ENCODE measurements at places on chromosomes 1 and 21.

GRCh38 chr1:233252441-233252840 lies 43.1 kb downstream of the PCNX2 start:
- DNase-seq = no peak

- peak; percentile 87 for DNase-seq
Measured at GRCh38 chr1:115771847-115772457, 3.4 kb upstream of the CASQ2 start.

GRCh38 chr1:18140411-18140810 lies 32.8 kb downstream of the IGSF21 start:
- DNase-seq = no peak

DNA sequence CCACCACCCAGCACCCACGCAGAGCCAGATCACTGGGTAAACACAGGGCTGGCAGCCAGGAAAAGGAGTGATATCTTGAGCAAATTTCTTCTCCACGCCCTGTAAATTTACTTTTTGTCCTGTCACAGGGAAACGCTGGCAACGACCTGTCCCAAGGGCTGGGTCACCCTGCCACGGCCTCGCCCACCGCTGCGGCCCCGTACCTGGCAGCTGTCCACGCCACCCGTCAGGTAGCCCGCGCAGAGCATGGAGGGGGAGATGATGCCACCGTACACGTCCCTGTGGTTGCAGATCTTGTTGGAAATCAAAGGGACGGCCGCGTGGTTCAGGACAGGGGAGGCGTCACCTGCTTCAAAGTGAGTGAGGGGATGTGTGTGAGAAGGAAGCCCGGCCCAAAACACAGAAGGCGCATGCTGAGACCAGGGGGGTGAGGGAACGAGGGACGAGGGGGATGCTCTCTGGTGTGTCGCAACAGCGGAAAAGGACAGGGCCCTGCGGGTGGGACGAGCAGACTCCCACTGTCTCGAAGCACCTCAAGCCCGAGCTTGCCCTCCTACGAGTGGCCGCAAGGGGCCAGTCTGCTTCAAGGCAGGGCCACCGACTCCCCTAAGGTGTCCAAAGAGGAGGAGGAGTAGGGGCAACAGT lies 10.1 kb upstream of the TFF1 start:
- no peak for DNase-seq

- peak; percentile 49 for DNase-seq
Measured at GRCh38 chr1:248924696-248925532, 18.9 kb downstream of the PGBD2 start.

- DNase-seq = no peak
Measured at GRCh38 chr1:214103778-214104177, 116.0 kb downstream of the PROX1 start.

DNA sequence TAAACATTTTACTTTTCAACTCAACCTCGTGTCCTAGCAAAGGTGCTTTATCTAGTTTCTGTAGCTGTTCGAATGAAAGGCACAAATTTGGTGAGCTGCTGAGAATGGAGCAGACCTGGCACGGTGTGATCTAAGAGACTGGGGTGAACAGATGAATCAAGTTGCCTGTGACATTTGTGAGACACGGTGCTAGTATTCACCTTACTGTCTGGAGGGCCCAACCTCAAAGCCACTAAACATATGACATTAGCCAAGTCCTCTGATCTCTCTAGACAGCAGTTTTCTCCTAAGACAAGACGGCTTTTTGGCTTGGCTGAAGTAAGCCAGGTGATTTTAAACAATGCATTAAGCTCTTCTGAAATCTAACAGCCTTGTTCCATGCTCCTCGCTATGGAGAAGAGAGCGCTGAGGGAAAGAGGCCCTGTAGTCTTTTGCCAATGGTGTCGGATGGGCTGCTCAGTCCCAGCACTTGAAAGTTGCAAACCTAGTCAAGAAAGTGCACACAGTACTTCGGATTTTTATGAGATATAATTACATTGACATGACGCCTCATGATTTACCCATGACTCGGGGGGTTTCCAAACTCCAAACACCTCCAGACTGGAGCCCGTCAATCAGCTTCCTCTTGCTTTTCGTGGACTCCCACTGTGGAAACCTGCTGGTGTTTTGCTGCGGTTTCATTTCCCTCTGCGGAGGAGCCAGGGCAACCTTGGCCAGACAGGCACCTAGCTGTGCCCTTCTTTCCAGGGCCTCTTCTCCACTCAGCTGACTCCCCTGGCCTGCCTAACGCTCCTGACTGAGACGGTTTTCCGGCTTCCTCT lies 794 bp upstream of the TOR3A start:
- no peak for DNase-seq

- peak; percentile 92 for DNase-seq
Measured at GRCh38 chr1:26692211-26692792, 3.5 kb upstream of the ARID1A start.

- DNase-seq = no peak
Measured at GRCh38 chr1:119160409-119160808, 20.0 kb upstream of the WARS2 start.

GRCh38 chr1:210340841-210341240 lies 12.1 kb downstream of the HHAT start:
- no peak for DNase-seq

GRCh38 chr1:214660900-214661299 lies 57.9 kb downstream of the CENPF start:
- DNase-seq = peak; percentile 90

GRCh38 chr1:109140392-109140791 lies 26.5 kb downstream of the ELAPOR1 start:
- no peak for DNase-seq

GRCh38 chr1:112807999-112808398 lies 92.9 kb upstream of the PPM1J start:
- no peak for DNase-seq

DNA sequence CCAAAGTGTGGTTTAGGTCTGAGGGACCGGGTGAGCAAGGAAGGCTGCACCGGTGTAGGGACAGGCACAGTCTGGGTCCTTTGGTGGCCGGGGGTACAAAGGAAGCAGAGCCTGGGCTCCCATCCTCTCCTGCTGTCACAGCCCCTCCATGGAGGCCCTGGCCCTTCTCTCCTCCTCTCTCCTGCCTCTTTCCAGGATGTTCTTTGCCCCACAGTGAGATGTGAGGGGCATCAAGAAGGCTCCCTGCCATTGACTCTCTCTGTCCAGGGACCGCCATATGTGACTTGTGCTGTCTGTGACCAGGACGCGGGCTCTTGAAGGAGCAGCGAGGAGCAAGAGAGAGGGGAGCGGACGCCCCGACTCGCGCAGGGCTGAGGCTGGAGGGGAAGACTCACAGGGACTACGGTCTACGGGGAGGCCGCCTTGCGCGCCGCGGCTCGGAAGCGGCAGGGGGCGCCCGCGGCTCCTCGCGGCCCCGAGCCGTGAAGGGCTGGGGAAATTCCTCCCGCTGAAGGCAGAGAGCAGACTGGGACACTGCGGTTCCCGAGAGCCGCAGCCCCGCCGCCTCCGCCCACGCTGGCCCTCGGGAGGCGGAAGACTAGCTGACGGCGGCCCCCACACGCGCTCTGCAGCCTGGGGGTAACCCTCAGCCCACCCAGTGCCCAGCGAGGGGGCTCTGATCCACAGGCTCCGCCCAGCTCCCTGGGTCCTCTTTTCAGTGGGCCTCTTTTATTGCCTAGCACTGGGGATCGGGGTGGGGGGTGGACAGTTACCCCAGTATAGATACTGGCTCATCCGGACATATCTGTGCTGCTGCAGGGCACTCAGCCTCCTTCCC lies 40.8 kb downstream of the MAB21L3 start:
- peak; percentile 44 for DNase-seq

DNA sequence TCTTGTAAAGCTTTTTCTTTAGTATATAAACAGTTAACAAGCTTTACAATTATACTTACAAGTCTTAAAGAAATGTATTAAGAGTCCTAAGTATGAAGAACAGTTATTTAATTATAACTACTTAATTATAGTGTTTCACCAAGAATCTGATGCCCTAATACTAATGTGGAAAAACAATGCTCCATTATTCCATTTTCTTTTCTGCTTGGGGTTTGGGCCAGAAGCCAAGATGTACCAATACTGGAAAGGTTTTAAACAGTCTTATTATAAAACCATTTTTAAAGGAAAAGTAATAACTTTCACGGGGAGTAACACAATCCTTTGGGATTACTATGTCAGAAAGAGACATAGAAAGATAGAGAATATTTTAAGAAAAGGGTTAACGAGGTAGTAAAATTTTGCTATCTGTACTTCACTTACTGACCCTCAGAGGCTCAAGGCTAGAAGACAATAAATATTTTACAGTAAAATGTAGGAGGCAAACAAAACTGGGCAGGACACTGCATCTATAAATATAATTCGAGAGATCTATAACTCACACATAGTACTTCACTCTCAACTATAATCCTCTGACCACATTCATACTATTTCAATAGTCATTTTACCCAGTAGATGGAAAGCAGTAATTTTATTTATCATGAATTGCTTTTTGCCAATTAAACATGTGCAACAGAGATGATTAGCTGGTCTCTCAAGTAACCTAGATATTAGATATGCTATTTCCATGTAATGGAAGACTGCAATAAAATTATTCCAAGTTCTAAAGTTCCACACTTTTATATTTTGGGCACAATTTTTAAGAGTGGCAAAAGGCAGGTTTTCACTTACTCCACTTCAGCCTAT lies 63.9 kb downstream of the LTN1 start:
- DNase-seq = no peak

GRCh38 chr1:186291271-186291670 lies 83.8 kb downstream of the TPR start:
- no peak for DNase-seq

DNA sequence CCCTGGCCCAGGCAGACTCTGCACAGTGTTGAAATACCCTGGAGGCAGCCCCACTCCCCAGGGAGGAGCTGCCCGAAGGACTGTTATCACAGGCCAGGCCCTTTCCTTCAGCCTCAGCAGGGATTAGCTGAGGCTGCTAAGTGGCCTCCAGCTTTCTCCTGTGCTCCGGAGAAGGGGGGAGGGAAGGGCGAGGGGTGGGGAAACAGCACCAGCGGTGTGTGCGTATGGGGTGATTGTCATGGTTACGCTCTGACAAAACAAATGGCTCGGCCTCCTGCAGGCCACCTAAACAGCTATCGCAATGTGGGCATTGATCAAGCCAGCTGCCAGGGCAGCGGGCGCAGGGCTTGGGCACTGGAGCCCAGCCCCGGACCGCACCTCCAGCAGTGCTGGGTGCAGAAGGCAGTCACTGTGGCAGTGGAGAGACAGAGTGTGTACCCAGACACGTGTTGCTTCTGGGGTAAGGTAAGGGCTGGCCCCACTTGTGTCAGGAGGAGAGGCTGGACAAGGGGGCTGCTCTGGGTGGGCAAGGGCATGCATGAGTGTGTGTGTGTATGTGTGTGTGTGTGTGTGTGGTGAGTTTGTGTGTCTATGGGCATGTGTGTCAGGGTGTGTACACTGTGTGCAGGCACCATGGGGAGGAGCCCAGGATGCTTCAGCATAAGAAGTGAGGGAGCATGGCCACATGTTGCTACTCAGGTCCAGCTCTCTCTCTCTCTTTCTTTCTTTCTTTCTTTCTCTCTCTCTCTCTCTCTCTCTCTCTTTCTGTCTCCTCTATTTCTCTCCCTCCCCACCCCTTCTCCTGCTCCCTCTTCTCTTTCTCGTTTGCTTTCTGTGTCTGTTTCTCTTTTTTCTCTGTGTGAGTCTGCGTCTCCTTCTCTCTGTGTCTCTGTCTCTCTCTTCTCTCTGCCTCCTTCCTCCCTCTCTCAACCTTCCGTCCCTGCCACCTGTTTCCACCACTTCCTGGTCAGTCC lies at the start of gene VWA5B1:
Gene VWA5B1, plus strand, starts transcription at position 252 of the 974 bp plus-strand sequence. CDS start 19,727 bp downstream, outside the sequence.
- no peak for DNase-seq

- no peak for DNase-seq
Measured at GRCh38 chr1:205449254-205449749, 6.5 kb downstream of the BLACAT1 start.

- peak; percentile 50 for DNase-seq
Measured at GRCh38 chr1:200150721-200151120, 123.2 kb downstream of the NR5A2 start.

- no peak for DNase-seq
Measured at GRCh38 chr21:45111703-45112102, 37.3 kb downstream of the ADARB1 start.

DNA sequence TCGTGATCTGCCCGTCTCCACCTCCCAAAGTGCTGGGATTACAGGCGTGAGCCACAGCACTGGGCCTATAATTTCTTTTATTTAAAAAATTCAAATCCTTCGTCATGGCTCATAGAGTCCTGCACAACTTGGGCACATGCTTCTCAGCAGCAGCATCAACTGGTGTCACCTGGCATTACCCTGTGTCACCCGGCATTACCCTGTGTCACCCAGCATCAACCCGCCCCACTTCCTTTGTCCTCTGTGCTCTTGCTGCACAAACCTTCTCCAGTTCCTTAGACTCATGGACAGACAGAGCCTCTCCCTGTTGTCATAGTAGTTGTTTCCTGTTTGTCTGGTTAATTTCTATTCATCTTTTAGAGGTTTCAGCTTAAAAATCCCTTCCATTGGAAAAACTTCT lies 121.2 kb upstream of the SERBP1 start:
- no peak for DNase-seq

DNA sequence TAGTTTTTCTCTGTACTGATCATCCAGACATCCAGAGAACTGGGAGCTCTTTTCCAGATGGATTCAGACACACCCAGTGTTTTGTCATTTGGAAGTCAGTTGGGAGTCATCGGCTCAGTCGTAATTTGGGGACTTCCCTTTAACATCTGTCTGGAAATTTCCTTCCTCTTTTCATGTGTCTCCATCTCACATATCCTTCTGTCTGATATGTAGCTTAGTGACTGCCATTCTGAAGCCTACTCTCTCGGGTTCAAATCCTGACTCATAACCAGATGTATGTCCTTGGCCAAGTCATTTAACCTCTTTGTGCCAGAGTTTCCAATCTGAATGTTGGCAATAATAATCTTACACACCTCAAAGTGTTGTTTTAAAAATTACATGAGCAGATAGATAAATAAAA lies 3.0 kb downstream of the MORC3 start:
- DNase-seq = no peak

GRCh38 chr1:191025896-191026642 lies 548.4 kb upstream of the BRINP3 start:
- no peak for DNase-seq

- DNase-seq = no peak
Measured at GRCh38 chr1:248621770-248622169, 13.1 kb downstream of the OR2T11 start.

DNA sequence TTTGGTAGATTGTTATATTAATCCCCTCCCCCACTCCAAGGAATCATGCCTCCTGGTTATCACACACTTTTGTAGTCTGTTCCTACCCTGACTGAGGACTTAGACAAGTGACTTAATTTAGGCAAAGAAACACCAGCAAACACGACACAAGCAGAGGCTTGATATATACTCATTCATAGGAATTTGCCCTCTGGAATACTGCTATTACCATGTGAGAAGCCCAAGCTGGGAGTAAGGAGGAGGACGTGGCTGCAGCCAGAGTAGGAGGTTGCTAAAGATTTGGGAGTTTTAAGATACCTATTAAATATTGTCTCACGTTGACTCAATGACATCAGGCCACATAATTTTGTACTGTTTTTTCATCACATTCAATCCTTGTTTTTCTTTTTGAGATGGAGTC lies 100.2 kb downstream of the LRRC53 start:
- no peak for DNase-seq

DNA sequence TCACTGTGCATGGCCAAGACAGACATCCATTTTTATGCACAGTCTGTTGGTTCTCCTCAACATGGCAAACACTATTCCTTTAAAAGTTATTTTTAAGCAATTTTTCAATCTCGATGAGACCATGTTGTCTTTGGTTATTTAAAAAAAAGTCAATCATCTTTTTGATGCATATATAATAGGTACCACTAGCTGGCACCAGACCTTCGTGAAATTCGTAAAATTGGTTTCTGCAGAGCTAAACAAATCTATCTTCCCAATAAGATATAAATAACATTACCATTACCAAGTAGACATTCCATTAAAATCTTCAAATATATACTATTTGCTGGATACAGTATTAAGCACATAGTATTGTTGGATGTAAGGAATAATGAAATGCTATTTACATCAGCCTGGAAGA lies 220.0 kb upstream of the GREM2 start:
- no peak for DNase-seq

Measured in stromal cell of bone marrow (primary cell).